ENCODE measurements at places on chromosomes 16 and 17.

DNA sequence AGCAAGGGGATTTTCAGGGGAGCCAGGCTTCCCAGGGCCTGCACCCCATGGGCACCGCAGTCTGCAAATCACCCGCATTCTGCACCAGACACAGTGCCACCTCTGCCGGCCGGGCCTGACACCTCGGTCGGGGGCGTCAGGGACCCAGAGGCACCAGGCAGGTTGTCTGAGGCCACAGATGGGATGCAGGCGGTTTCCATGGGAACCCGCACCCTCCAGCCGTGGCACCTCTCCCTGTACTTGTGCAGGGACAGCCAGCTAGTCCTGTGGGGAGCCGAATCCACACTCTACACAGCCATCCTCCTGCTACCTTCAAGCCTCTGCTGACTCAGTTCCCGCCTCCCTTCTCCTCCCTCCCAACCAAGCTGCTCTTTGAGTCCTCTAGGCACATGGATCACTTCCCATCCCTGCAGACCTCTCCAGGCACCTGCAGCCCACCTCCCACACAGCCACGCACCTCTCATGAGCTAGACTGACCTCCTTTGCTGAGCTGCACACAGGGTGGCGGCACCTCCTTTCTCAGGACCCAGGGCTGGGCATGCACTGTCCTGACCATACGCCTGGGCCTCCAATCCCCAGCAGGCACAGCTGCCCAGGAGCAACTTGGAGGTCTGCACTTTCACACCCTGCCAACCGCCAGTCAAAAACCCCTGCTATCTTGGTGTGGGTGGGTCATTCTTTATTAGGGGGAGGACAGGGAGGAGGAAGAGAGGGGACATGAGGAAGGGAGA is 119.5 kb downstream of the C16orf78 start:
- DNase-seq = no peak

DNA sequence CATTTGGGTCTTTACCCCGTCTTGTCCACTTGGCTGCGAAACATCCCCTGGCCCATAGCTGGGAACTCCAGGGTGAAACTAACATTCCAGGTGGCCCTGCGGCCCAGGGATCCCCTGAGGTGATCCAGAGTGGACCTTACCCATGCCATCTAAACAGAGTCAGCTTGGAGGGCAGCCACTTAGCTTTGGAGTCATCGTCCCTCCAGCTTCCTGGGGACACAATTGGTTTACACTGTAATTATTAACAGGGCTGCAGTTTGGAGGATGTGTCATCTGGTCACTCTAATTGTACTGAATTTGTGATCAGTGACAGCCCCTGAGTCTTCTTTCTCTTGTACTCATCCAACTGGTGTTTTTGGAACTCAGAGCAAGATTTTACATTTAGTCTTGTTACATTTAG is 149.9 kb downstream of the ENGASE start:
- DNase-seq = no peak

GRCh38 chr17:79836972-79837887 is 2.0 kb downstream of the CBX4 start:
- peak; percentile 42 for DNase-seq

DNA sequence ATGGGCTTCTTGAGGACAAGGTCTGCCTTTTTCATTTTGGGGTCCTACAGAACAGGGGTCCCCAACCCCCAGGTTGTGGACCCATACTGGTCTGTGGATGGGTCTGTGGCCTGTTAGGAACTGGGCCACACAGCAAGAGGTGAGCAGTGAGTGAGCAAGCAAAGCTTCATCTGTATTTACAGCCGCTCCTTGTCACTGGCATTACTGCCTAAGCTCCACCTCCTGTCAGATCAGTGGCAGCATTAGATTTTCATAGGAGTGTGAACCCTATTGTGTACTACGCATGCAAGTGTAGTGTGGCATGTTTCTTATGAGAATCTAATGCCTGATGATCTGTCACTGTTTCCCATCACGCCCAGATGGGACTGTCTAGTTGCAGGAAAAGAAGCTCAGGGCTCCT is 33.9 kb downstream of the ERN1 start:
- DNase-seq = no peak

DNA sequence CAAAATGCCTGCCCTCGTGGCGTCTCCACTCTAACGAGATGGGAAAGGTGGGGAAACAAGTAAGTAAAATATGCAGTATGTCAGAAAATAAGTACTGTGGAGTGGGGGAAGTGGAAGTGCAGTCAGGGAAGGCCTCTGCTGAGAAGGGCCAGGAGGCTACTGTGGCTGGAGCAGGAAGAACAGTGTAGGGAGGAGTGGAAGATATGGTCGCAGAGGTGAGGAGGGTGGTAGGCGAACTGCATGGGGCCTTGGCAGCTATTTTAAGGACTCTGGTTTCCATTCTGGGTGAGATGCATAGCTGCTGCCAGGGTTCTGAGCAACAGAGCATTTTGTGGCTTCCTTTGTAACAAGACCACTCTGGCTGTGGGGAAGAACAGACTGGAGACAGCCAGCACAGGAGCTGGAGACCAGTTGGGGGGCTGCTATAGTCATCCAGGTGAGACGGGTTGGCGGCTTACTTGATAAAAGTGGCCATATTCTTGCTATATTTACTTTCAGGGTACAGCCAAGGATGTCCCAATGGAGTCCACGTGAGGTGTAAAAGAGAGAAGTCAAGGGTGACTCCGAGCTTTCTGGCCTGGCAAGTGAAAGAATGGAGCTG is 42.6 kb downstream of the CYTH1 start:
- DNase-seq = no peak

DNA sequence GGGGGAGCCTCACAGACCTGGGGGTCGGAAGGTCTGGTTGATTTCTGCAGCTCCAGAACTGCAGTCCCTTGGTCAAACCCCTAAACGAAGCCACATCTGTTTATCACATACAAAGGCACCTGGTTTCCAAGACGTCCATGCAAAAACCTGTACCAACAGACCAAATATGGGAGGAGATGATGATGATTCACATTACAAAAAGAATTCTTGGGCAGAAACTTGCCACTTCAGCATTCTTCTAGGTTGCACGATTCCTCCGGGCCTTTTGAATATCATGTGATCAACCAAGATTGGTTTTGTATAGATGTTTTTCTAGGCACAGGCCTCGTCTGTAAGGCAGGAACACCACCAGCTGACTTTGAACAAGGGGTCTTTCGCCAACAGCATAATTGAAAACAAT is 466.3 kb downstream of the SOX9 start:
- no peak for DNase-seq

GRCh38 chr17:21140911-21141310 is 14.1 kb downstream of the DHRS7B start:
- DNase-seq = no peak

- DNase-seq = no peak
These were observed 6.6 kb upstream of the GHDC start for GRCh38 chr17:42200706-42201457.

- no peak for DNase-seq
These were observed 165.0 kb upstream of the ELAC2 start for GRCh38 chr17:13182854-13183253.

DNA sequence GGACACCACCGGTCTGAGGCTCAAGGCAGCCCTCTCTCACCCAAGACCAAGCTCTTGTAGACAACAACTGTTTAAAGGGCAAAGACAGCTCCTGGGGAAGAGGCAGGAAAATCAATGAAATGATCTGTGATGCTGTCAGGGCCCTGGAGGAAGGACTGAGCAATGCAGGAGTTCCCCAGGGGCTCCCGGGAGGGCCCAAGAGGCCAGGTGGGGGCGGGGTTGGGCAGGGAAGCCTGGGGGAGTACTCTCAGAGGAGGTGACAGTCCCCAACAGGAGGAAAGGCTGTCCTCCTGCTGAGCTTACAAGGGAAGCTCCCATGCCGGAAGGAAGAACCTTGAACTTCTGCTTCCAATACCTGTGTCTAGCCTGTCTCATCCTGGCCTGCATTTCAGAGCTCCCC is 8.3 kb upstream of the NOS2 start:
- peak; percentile 15 for DNase-seq
